Posterior vena cava (tissue), 2 donors: ENCODE measurements at places on chromosomes 7 and 10. TPM values are rescaled to one million over a fixed set of nuclear protein-coding genes. Genes with fewer than 3 reads are reported as not detected.

GRCh38 chr7:144048648-144049047 is at the start of gene OR2A5:
TSS of gene OR2A5 (plus strand) at chr7:144048948. CDS start at chr7:144050402, 1,454 bp downstream.
- DNase-seq: no peak

GRCh38 chr10:31090894-31091607 is 59.4 kb upstream of the ZNF438 start:
- no peak for DNase-seq

- DNase-seq: no peak
These were observed 105.8 kb downstream of the EXOC4 start for GRCh38 chr7:133358708-133359107.

GRCh38 chr7:31783221-31783620 is 96.2 kb downstream of the PPP1R17 start:
- DNase-seq: no peak

DNA sequence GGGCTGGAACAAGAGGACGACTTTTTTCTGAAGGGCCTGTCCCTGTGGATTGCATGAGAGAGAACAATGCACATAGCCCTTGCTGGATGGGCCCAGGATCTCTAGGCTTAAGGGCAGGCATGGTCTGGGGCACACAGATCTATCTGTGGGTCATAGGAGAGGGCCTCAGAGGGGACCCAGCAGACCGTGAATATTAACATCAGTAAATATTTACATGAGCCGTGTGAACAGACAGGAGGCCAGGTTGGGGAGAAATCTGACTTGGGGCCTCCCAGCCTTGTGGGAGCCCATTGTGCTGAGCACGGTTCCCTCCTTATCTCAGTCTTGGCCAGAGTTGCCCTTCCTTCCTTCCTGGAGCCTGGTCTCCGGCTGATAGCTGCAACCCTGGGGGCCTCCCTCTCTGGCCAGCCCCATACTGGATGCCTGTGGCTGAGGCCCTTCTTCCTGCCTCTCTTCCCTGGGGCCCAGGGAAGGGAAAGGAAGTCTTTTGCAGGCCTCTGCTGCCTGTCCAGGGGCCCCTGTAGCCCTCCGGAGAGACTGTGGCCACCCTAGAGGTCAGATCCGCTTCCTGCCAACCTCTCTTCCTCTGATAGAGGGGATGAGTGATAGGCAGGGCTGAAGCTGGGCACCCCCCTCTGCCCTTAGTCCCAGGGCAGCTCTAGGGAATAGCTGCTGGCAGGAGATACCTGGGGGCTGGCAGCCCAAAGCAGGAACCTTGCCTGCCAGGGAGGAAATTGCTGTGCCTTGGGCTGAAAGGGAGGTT is 44.5 kb upstream of the TRIM8 start:
- DNase-seq: no peak

GRCh38 chr7:101518336-101518735 is 110.8 kb downstream of the MYL10 start:
- no peak for DNase-seq

NUDT13 gene
- 2.0 TPM for total RNA-seq

- DNase-seq: no peak
These were observed 35.1 kb downstream of the UMAD1 start for GRCh38 chr7:7675686-7676085.

- no peak for DNase-seq
These were observed 285.8 kb downstream of the BMPER start for GRCh38 chr7:34191162-34191561.

GRCh38 chr7:52897288-52897687 is 138.1 kb upstream of the POM121L12 start:
- no peak for DNase-seq

CELF2 gene
- total RNA-seq: 80.6 TPM
